Mesenteric fat pad (tissue), 1 donor: ENCODE measurements at places on chromosomes 1 and 21. TPM values are rescaled to one million over a fixed set of nuclear protein-coding genes. Genes with fewer than 3 reads are reported as not detected.

DNA sequence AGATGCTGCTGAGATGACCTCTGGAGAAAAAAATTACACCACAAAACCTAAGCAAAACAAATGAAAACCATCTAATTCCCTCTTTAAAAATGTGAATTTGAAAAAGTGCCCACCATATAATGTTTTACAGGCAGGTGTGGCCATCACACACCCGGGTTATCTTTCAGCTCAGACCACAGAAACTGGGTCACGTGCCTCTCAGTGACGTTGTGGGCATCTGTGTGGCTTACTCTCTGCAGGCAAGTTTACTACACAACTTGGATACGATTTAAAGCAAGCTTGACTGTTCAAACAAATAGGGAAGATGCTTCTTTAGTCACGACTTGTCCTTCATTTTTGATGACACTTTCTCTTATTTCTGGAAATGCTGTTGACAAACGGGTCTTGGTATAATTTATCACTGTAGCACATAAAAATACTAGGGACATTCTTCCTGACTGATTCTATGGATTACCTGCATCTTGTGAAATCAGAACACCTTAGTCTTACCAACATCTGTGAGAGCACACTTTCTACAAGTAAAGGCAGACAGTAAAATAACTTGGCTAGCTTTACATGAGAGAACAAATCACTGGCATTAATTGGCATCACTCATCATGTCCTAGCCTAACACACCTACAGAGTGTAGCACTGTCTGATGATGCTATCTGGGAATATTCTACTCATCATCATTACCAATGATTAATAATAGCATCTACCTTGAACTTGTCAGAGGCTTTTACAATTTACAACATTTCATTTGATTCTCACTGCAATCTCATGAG, 89.3 kb upstream of the EDEM3 start:
- no peak for DNase-seq

GRCh38 chr1:81407000-81407821, 393.5 kb upstream of the ADGRL2 start:
- DNase-seq, result no peak

DNA sequence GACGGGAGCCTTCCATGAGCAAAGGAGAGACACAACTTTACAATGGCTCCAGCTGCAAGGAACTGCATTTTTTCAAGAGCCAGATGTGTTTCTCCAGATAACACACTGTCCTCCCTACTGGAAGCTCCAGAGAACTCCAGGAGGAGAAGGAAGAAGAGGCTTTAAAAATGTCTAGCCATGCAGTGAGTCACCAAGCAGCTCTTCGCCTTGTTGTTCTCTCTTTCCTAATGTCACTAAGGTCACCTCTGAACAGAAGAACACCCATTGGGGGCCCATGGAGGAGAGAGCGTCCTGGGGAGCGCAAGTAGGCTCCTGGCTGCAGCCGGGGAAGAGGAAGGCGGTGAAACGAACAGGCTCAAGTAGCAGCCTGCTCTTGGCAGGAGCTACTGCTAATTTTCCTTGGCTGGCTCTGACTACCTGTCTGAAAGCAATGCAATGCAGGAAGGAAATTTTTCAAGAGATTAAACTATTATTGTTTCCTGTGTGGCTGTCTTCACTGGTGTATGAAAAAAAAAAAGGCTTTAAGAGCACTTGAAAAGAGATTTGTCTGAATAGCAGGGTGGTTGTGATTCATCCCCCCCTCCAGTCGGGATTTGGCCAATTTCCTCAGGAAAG, 321.9 kb downstream of the SETD4 start:
- no peak for DNase-seq

DNA sequence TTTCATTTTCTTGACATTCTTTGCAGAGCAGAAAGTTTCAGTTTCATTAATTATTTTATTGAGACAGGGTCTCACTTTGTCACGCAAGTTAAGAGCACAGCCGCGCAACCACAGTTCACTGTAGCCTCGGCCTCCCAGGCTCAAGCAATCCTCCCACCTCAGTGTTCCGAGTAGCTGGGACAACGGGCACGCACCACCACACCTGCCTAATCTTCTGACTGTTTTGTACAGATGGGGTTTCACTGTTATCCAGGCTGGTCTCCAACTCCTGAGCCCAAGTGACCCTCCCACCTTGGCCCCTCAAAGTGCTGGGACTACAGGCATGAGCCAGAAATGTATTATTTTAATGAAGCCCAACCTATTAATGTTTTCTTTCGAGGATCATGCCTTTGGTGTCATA, 3.0 kb upstream of the SPATC1L start:
- no peak for DNase-seq

- DNase-seq, result no peak
Observed at GRCh38 chr21:34635307-34635706, 20.4 kb upstream of the RCAN1 start.

DNA sequence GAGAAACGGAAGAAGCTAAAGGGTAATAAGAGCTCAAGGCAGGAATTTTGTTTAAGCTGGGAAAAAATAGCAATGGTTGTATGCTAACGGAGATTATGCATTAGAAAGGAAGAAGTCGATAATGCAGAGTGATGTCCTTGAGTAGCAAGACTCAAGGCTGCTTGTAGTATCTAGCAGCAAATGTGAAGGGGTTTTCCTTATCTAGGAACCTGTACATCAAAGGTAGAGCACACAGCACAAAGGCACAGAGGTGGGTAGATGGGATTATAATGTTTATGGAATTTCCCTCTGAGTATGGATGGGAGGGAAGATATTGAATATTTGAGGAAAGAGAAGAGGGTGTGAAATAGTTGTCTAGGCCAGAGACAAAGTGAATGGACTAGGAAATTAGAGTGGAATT, 114.1 kb downstream of the PROX1 start:
- DNase-seq, result no peak

- no peak for DNase-seq
Observed at GRCh38 chr1:168498956-168499687, 44.7 kb downstream of the XCL2 start.

DNA sequence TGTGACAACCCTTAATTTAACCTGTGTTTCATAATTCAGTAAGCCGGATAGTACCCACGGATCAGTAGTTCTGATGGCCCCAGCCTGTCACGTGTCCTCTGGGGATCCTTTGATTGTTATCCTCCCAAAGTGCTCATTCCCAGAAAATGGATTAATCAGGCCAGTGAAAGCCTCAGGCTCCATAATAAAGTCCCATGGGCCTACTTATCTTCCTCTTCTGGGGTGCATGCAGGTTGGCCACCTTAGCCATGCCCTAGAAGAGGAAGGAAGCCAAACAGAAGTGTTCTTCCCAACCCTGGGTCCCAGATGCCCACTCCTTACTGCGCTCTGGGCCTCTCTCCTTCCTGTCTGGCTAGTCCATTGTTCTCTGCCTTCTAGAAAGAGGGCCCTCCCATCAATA, 146.1 kb downstream of the EDEM3 start:
- DNase-seq, result no peak

GBP7 gene
- not detected for total RNA-seq

THEM5 gene
- not detected for total RNA-seq

DEPDC1 gene
- total RNA-seq, result not detected

GRCh38 chr1:178706432-178706831, 18.6 kb upstream of the RALGPS2 start:
- no peak for DNase-seq
